ENCODE measurements at places on chromosomes 6 and 20. TPM values are rescaled to one million over a fixed set of nuclear protein-coding genes. Genes with fewer than 3 reads are reported as not detected.

The SCRT2 gene
- total RNA-seq: not detected

The AFG1L gene
- 8.5 TPM for total RNA-seq

The BLOC1S5 gene
- 10.9 TPM for total RNA-seq

The TRIM10 gene
- not detected for total RNA-seq

The BPIFB2 gene
- not detected for total RNA-seq

The KIFC1 gene
- 20.3 TPM for total RNA-seq

The OPN5 gene
- total RNA-seq: not detected

The RSPO3 gene
- total RNA-seq: not detected

GRCh38 chr6:145968051-145968450, 3.9 kb upstream of the SHPRH start:
- no peak for DNase-seq

GRCh38 chr20:41453010-41453950, 86.7 kb upstream of the EMILIN3 start:
- no peak for DNase-seq

DNA sequence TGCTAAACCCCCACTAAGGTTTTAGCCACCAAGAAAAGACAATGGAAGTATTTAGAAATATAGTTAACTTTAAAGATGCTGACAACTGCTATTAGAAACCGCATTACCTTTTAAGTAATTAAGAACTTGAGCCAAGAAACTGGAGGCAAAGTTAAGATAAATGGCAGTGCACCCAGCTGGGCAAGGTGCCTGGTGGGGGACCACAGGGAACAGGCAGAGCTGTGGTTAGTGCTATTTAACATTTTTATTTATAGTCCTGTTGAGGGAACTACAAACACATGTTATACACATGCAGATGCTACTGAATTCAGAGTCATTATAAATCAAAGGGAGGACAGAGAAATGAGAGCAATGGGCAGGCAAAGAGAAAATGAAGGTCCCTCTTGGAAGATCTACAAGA, 447.9 kb downstream of the TFAP2B start:
- no peak for DNase-seq

GRCh38 chr6:95648636-95649035, 71.3 kb downstream of the MANEA start:
- no peak for DNase-seq

- DNase-seq: peak; percentile 3
Observed at GRCh38 chr6:71977884-71978283, 91.5 kb downstream of the RIMS1 start.

DNA sequence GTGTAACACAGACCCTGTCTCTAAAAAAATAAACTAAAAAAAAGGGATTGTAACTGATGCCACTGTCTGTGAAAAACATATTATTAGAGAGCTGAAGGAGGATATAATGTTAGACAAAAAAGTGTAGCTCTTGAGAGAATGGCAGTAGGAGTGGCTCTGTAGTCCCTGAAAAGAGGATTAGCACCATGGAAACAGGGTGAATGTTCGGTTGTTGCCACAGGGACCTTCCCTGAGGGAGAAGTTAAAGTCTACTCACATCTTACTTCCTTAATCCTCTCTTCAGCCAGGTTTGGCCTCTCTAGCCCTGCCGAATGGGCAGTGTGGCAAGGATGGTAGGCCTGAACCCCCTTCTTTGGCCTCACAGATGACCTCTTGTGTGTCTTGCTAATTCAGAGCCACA, 12.1 kb downstream of the SCAND1 start:
- DNase-seq: no peak

- DNase-seq: no peak
Observed at GRCh38 chr20:32511358-32512046, 73.6 kb downstream of the NOL4L start.

- no peak for DNase-seq
Observed at GRCh38 chr6:52760105-52760765, 3.0 kb downstream of the GSTA2 start.

DNA sequence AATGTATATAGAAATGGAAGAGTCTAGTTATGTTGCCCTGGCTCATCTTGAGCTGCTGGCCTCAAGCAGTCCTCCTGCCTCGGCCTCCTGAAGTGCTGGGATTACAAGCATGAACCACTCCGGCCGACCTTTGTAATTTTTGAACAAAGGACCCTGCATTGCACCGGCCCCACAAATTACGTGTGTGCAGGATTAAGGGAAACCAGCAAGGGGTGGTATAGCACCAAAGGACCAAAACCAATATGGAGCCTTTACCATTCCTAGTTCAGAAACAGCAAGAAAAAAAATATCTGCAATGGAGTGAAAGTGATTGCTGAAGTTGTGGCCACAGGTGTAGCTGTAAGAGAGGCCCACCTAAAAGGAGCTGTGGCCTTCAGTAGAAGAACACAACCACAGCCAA, 8.2 kb upstream of the TRERF1 start:
- no peak for DNase-seq

DNA sequence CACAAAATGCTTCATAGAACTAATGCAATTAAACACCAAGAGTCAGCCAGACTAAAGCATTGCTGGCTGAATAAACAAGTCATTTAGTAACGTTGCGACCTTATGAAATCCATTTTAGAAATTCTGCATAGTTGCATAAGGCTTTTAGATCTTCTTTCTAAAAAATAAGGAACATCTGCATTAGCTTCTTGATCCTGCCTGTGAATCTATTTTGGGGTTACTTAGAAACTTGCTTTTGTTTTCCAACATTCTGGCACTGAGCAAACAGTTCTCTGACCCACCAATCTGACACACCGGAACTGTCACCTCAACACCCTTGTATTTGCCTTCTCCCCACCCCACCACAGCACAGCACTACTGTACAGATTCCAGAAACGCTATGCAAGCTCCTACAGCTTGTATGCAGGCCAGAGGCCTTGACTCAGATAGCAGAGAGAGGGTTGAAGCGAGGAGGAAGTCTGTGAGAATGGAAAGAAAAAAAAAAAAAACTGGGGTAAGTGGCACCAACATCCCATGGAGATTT, 55.0 kb downstream of the KIF13A start:
- no peak for DNase-seq

GRCh38 chr20:47007826-47008655, 113.4 kb downstream of the EYA2 start:
- no peak for DNase-seq

GRCh38 chr6:6543181-6543879, 45.2 kb upstream of the LY86 start:
- no peak for DNase-seq

- DNase-seq: peak; percentile 18
Observed at GRCh38 chr6:110625883-110626282, 149.5 kb upstream of the SLC22A16 start.

GRCh38 chr20:54219751-54220426, 12.0 kb downstream of the PFDN4 start:
- DNase-seq: peak; percentile 65

GRCh38 chr6:85323435-85324040, 126.3 kb upstream of the NT5E start:
- DNase-seq: peak; percentile 89

DNA sequence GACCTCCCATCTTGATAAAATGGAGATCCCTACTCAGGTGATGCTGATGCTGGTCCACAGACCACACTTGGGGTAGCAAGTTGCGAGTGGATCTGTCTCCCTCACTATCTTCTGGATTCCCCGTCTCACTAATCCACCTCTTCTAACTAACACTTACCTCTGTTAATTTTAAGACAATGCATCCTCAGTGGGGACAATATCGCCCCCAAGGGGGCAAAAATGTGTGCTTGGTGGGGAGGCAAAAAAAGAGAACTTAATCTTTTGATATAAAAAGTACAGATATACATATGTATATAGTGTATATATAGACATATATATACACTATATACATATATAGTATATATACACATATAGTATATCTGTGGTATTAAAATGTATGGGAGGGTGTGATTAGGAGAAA, 4.3 kb downstream of the LRFN2 start:
- DNase-seq: no peak

GRCh38 chr6:36141091-36141490, 10.8 kb downstream of the MAPK13 start:
- DNase-seq: no peak

DNA sequence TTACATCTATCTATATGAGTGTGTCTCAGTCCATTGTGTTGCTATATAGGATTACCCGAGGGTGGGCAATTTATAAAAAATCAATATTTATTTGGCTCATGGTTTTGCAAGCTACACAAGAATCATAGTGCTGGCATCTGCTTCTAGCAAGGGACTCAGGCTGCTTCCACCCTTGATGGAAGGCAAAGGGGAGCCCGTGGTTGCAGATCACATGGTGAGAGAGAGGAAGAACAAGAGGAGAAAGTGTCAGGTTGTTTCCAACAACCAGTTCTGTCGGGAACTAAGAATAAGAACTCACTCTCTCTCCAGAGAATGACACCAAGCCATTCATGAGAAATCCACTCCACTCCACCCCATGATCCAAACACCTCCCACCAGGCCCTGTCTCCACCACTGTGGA, 48.2 kb upstream of the TENT5A start:
- DNase-seq: no peak

DNA sequence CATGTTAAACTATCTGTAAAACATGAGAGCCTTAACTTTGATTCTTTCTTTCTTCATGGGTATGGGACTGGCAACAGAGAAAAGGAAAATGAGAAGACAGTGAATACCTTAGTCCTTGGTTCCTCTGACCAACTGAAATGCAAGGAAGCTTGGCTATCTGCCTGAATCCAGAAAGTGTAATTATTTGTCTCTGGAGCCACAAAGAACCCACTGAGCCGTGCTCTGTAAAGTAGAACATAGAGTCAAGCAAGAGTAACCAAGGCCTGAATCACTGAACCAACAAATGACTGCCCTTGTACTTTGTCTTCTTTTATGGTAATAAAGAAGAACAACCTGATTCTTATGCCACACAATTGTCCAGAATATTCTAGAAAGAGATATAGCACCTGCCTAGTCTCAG, 27.6 kb downstream of the PKHD1 start:
- DNase-seq: no peak

DNA sequence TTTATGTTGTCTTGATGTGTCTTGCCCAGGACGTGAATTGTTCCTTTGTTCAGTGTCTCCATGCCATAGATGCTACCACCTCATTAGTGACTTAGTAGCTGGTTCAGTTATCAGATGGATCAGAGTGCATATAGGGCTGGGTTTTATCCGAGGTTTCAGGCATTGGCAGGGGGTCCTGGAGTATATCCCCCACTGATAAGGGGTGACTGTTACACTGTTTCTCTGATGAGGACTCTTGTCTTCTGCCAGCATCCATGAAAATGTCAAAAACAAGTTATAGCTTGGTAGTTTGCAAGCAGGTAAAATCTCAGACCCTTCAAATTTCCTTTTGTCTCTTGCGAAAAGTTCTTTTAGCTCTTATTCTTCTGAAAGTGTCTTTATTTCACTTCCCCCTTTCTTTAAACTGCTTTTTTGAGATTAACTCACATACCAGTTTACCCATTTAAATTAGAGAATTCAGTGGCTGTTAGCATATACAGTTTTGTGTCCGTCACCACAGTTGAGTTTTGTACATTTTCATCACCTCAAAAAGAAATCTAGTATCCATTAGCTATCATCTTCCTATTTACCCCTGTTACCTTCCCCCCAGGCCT, 109.2 kb downstream of the CDYL start:
- no peak for DNase-seq

DNA sequence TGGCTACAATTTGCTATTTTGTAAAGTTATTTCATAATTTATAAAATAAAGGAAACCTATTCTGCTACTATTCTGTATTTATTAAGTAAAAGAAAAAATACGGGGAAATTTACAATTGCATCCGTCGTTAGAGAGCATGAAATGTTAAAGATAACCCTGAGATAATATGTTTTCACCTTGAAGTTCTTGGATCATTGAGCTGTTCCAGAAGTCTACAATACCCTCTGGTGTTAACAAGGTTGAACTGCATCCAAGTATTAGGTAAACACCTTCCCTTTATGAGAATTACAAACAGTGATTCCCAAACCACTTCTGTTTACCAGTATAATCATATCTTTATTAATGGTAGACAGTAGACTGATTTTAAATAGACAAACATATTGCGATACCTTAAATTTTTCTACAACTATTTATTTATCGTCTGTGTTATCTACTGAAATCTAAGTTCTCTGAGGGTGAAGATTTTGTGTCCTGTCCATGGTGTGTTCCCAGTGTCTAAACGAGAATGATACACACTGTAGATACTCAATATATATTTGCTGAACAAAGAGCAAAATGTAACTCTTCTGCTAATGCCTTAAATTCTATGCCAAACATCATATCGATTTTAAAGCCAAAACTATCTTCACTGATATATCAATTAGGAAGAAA, 28.2 kb downstream of the TBC1D32 start:
- peak; percentile 64 for DNase-seq

DNA sequence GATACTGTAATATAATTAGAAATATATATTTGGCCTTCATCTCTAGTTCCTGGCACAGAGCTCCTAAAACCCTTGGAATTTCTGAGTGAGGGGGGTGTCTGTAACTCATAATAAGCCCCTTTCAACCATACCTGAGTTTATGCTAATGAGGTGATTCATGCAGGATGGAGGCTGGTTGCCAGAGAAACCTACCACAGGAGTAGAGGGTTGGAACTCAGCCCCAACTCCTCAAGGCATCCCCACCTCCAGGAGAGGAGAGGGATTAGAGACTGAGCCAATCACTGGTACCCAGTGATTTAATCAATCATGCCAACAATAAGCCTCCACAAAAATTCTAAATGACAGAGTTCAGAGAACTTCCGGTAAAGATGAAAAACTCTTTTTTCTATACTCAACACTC, 17.5 kb downstream of the UQCC1 start:
- DNase-seq: no peak
